Hair follicular keratinocyte (primary cell): ENCODE measurements at places on chromosomes 1 and 21. TPM values are rescaled to one million over a fixed set of nuclear protein-coding genes. Genes with fewer than 3 reads are reported as not detected.

CYP4B1 gene
- total RNA-seq, result not detected in 2 replicates

NCAM2 gene
- 0.04 TPM in 1 of 2 replicates, not detected in the other for total RNA-seq

LCE6A gene
- not detected in 2 replicates for total RNA-seq

RIMKLA gene
- not detected in 2 replicates for total RNA-seq

PLA2G2C gene
- not detected in 2 replicates for total RNA-seq

CFHR2 gene
- not detected in 2 replicates for total RNA-seq

AKNAD1 gene
- total RNA-seq, result 0.15 TPM in 1 of 2 replicates, not detected in the other

PRAMEF12 gene
- not detected in 2 replicates for total RNA-seq

LCA5L gene
- total RNA-seq, result 0.19 and 0.47 TPM in 2 replicates

ORC1 gene
- 3.4 and 12.3 TPM in 2 replicates for total RNA-seq

SLC9C2 gene
- not detected in 2 replicates for total RNA-seq

CDA gene
- 24.3 and 35.7 TPM in 2 replicates for total RNA-seq

NID1 gene
- total RNA-seq, result 4.6 and 8.4 TPM in 2 replicates

CNIH4 gene
- 91.3 and 111 TPM in 2 replicates for total RNA-seq

UBL4B gene
- not detected in 2 replicates for total RNA-seq

LCE3C gene
- total RNA-seq, result not detected in 2 replicates

HSPB7 gene
- not detected in 2 replicates for total RNA-seq

TACSTD2 gene
- 45.0 and 54.6 TPM in 2 replicates for total RNA-seq

PTPN14 gene
- 17.4 and 25.4 TPM in 2 replicates for total RNA-seq

FNBP1L gene
- total RNA-seq, result 6.2 and 8.0 TPM in 2 replicates

CSF3R gene
- total RNA-seq, result not detected in 2 replicates

STMN1 gene
- total RNA-seq, result 86.1 and 166 TPM in 2 replicates

FAM72A gene
- total RNA-seq, result 2.8 and 12.3 TPM in 2 replicates

NDUFS2 gene
- total RNA-seq, result 120 and 122 TPM in 2 replicates

UQCRHL gene
- 1.1 and 2.0 TPM in 2 replicates for total RNA-seq

IL20 gene
- total RNA-seq, result 5.0 and 13.7 TPM in 2 replicates

GJA5 gene
- 0.55 and 2.7 TPM in 2 replicates for total RNA-seq

EPHA10 gene
- not detected in 2 replicates for total RNA-seq

OVAAL gene
- not detected in 2 replicates for total RNA-seq

CAMSAP2 gene
- 30.1 and 41.8 TPM in 2 replicates for total RNA-seq

LCE3E gene
- 0.68 and 1.6 TPM in 2 replicates for total RNA-seq
